ENCODE measurements at places on chromosomes 4 and X.

DNA sequence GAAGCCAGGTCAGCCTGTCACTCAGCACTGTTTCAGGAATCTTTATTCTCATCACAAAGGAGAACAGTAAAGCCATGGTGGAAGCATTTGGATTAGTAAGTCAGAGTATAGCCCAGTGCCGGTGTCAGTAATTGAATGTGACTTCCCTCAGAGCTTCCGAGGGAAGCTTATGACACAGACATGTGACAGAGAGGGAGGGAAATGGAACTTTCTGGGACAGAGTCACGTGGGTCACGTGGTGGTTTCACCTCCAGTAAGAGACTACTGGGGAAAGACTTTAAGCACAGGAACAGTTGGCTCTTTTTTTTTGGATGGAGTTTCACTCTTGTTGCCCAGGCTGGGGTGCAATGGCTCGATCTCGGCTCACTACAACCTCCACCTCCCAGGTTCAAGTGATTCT is 53.3 kb upstream of the CCDC160 start:
- DNase-seq = no peak

DNA sequence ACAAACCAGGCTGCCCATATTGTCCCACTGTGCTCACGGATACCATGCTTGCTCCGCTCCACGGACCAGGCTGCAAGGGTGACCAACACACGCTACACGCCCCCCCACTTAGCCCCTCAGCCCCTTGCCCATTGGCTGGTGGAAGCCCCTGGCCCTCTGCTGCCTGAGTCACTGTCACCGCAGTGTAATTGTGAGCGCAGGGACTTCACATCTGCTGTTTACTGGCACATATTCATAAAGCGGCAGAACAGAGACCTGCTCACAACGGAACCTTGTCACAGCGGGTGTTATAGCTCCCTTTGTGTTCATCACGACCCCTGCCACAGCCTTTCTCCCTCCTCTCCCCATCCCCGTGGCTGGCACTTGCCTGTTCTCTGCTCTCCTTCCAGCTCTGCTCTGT is 83.7 kb downstream of the PSAPL1 start:
- no peak for DNase-seq

DNA sequence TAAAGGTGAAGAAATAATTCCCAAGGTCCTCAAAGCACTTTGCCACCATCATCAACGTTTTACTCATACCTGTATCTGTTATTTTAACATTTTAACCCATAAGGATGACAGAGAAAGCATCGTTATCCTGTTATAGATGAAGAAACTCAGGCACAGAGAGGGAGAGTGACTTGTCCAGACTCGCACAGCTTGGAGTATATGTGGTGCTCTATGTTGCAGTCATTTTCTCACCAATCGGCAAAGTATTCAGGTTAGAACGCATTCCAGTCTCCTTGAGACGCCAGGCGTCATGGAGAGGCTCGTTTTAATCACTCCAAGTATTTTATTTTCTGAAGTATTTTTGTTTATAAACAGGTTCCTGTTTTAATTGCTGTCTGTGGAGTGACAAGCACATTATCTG is 73.5 kb downstream of the IRF2 start:
- no peak for DNase-seq

DNA sequence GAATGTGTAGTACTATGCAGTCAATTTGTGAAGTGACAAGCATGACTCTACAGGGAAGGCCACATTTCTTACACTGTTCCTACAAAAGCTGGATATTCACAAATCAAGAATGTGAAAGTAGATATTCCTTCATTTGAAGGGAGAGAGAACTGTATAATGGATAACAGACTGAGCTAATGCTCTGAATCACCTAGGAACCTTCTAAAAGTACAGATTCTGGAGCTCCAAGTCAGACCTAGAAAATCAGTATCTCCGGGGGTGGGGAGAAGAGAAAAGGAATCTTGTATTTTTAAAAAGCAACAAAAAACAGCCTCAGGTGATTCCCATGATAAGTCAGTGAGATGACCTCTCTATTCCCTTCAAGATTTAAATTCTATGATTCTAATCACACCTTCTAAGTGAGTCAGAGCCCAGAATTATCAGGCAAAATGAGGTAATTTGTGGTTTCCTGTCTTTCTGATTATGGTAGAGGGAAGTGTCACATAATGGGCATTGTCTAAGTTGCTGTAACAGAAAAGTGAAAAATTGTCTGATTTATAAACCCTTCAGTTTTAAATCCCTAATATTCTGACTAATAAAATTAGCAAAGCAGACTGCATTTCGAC is 80.9 kb downstream of the IL21 start:
- peak; percentile 19 for DNase-seq

GRCh38 chrX:134990801-134991481 is at the start of gene SMIM10:
Gene SMIM10 (plus strand): TSS chrX:134990991. CDS start chrX:134991096, 105 bp downstream.
- DNase-seq = peak; percentile 79

- DNase-seq = peak; percentile 43
Observed at GRCh38 chr4:87007528-87008446, 73.0 kb downstream of the AFF1 start.

- no peak for DNase-seq
Observed at GRCh38 chr4:113316879-113317278, 267.4 kb downstream of the ANK2 start.

GRCh38 chrX:153818571-153819383 is 11.6 kb downstream of the PDZD4 start:
- no peak for DNase-seq

GRCh38 chr4:38670939-38671591 is 7.1 kb downstream of the KLF3 start:
- DNase-seq = no peak

- DNase-seq = no peak
Observed at GRCh38 chrX:153546386-153546785, 28.9 kb downstream of the ATP2B3 start.

DNA sequence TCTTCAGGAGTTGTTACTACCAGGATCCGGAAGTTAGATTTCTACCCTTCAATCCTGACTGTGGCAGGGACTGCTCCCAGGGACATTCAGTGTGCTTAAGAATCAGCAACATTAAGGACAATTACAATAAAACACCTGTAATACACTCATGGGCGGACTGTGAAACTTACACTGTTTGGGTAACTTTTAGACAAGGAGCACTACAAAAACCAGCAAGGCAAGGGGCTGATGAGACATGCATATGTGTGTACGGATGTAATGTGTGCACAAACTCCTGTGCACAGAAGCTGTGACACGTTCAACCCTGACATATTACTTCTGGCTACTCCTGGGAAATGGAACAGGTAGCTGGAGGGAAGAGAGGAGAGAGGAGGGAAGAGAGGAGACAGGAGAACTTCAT is 75.8 kb downstream of the FAT1 start:
- DNase-seq = no peak

- DNase-seq = peak; percentile 4
Observed at GRCh38 chrX:147917700-147918695, 6.3 kb downstream of the FMR1 start.

DNA sequence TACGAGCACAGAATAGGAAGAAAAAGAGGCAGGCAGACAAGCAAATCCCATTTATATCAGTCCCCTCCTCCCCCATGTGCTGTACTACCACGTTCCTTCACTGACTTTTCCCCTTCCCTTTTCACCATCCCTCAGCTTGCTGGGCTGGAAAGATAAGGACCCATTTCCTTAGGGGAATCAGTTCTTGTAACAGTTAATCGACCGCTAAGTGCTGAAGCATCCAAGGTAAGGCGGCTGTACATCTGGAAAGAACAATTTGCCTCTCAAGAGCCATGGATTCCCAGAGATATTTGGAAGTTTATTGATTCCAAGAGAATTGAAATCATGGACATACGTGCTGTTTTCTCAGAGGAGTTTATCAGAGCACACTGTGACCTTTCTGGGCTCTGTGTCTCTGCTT is 1688.0 kb downstream of the STIM2 start:
- no peak for DNase-seq

GRCh38 chr4:104642521-104642920 is 147.8 kb upstream of the CXXC4 start:
- no peak for DNase-seq

DNA sequence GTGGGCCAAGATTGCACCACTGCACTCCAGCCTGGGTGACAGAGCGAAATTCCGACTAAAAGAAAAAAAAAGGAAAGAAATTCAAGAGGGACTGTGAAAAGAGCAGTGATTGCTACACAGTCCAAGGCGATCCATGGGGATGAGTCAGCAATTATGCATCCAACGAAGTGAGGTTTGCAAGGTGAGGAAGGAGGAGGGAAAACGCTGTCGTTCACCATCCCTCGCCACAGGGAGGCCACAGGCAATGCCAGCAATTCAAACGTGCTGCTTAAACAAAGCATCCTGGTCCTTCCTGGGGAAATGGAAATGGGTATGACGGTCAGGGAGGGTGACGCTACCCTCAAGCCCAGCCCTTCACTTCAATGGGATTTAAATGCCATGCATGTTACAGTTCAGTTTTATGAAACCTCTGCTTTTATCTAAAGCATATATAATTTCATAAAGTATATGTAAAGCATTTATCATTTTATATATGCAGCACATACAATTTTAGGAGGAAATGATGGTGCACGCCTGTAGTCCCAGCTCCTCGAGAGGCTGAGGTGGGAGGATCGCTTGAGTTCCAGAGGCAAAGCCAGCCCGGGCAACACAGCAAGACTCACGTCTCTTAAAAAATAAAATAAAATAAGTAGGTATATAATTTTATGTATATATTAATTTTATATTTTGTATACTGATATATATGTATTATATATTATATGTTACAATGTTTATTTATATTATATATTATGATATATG is 108.7 kb downstream of the DHRSX start:
- peak; percentile 82 for DNase-seq

- no peak for DNase-seq
Observed at GRCh38 chrX:40156470-40157227, 58.9 kb upstream of the BCOR start.

- DNase-seq = peak; percentile 33
Observed at GRCh38 chr4:52037689-52038102, 403 bp downstream of the SGCB start.

DNA sequence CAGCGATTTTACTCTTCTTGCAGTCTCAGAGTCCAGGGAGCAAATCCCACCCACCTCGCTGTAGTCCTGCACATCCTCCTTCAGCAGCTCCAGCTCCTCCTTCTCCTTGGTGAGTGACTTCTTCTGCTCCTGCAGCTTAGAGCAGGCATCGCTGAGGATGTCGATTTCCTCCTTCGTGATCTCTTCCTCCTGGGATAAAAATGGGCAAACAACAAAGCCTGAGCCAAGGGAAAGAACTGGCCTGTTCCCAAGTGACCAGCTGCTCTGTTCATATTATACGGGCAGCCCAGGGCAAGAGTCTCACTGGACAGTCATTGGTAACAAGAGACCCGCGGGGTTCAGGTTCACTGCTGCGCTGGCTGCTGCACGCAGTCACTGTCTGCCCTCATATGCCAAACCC is 26.2 kb downstream of the FGFR3 start:
- DNase-seq = peak; percentile 8

- DNase-seq = no peak
Observed at GRCh38 chrX:17767734-17768133, 30.4 kb downstream of the SCML1 start.

DNA sequence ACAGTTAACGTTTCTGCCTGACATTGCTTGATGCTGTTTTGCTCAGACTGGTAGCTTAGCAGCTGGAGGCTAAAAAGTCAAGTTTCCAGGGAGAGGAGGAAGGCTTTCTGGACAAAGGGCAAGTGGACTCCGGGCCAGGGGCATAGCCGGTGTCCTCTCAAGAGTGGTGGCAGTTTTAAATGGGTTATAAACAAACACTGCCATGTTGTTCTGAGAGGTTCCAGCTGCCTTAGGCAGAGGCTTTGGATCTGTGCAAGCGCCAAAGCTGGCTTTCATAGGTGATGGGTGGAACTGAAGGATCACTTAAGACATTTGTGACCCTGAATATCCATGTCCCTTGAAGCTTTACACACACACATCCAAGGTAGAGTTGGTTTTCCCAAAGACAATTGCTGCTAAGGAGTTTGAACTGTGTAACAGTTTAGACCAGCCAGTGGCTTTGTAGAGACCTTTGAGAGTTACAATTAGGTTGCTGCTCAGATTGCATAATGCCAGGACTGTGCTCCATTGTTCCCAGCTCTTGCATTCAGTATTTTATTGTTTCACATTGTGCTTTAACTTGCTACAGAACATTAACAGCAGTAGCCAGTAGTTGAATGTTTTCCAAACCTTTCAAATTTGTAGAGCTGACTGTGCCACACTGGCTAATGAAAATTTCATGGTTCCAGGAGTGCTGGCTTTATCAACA is 54.1 kb upstream of the AP1S2 start:
- DNase-seq = no peak

- DNase-seq = no peak
Observed at GRCh38 chr4:110634350-110635162, 11.7 kb upstream of the PITX2 start.

- DNase-seq = peak; percentile 77
Observed at GRCh38 chrX:109774706-109775105, 41.6 kb upstream of the ACSL4 start.

GRCh38 chr4:7755561-7755960 is 184.1 kb downstream of the AFAP1 start:
- no peak for DNase-seq

- no peak for DNase-seq
Observed at GRCh38 chr4:143023239-143023918, 161.3 kb upstream of the USP38 start.

GRCh38 chr4:7126981-7127380 is 59.1 kb upstream of the GRPEL1 start:
- no peak for DNase-seq

DNA sequence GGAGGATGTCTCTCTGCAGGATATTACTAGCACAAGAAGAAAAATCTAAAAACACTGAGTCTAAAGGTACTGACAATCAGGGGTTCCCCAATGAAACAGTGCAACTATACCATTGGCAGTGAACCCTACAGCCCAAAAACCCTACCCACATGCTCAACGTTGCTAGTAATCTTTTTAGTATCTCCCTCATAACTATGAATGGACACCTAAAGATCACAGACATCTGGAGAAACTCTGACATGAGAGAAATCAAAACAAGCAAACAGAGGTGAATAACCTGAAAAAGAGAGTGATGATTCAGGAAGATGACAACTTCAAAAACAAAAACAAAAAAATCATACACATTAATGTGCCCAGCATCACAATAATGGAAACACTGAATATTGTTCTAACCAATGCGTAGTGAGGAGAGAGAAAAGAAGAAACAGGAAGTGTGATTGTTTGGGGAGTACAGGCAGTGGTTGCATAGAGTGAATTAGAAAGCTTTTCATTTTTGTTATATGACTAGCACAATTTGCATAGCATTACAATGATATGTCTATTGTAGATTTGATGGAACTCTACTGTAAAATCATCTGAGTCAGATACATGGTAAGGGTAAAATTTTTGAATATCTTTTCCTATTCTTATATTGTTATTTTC is 78.9 kb upstream of the FMR1 start:
- no peak for DNase-seq

DNA sequence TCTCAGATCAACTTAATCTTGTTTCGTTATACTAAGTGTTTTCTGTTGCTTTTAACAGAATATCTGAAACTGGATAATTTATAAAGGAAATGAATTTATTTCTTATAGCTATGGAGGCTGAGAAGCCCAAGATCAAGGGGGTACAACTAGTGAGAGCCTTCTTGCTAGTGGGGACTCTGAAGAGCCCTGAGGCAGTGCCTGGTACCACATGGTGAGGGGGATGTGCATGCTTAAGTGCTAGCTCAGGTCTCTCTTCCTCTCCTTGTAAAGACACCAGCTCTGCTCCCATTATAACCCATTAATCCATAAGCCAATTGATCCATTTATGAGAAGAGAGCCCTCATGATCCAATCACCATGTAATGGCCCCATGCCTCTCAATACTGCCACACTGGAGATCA is 17.9 kb downstream of the COX18 start:
- DNase-seq = no peak

- DNase-seq = no peak
Observed at GRCh38 chrX:129825746-129826505, 17.8 kb downstream of the ZDHHC9 start.
